ENCODE measurements at places on chromosomes 6 and 20. TPM values are rescaled to one million over a fixed set of nuclear protein-coding genes. Genes with fewer than 3 reads are reported as not detected.

The ZNFX1 gene
- 16.1 TPM for polyA plus RNA-seq

The OR2H2 gene
- polyA plus RNA-seq: not detected

The PRSS35 gene
- polyA plus RNA-seq: 0.03 TPM

The CDSN gene
- polyA plus RNA-seq: not detected

The SLC17A2 gene
- polyA plus RNA-seq: not detected

The TREML2 gene
- polyA plus RNA-seq: not detected

The TBX18 gene
- polyA plus RNA-seq: 0.55 TPM

The RIPPLY2 gene
- polyA plus RNA-seq: not detected

The CAGE1 gene
- 0.08 TPM for polyA plus RNA-seq

The MEA1 gene
- polyA plus RNA-seq: 95.2 TPM

The GRIK2 gene
- polyA plus RNA-seq: 0.60 TPM

The ULBP1 gene
- polyA plus RNA-seq: 0.03 TPM

The TRIM40 gene
- polyA plus RNA-seq: not detected

The SIRPD gene
- not detected for polyA plus RNA-seq

The MLIP gene
- 163 TPM for polyA plus RNA-seq

The MATN4 gene
- polyA plus RNA-seq: not detected

The HDGFL1 gene
- not detected for polyA plus RNA-seq

The MEP1A gene
- 0.04 TPM for polyA plus RNA-seq

The PTCHD4 gene
- polyA plus RNA-seq: not detected

Measured in psoas muscle (tissue), 8 donors.